ENCODE measurements at places on chromosomes 13 and 19.

DNA sequence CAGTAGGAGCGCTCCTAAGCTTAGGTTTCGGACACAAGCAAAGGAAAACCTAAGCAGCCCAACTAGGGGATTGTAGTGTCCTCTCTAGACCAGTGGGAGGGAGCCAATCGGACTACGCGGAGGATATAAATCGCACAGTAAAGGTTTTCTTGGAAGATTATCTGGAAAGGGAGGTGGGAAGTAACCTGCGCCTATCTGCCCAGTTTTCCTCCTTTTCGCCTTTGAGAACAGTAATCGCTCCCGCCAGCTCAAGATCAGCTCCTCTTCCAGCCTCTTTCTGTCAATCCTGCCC, 456 bp upstream of the RAB4B start:
- no peak for DNase-seq

DNA sequence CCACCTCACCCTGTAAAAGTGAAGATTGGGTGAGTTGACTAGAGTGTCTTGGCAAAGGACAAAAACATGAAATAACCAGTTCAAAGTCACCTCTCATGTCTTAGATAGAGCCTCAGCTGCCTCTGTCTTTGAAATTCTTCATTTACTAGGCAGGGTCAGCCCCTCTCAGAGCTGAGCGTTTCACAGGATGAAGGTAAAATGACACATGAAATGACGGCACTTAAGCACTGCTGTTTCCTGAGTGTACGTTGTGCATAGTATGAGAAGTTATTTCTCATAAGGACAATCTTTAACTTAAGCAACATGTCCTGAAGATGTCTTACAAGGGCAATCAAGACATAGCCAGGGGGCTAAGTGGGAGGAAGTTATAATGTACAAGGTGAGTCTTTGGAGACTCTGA, 32.3 kb upstream of the SLC10A2 start:
- DNase-seq: no peak

GRCh38 chr19:31119951-31120690, 229.1 kb downstream of the TSHZ3 start:
- no peak for DNase-seq

DNA sequence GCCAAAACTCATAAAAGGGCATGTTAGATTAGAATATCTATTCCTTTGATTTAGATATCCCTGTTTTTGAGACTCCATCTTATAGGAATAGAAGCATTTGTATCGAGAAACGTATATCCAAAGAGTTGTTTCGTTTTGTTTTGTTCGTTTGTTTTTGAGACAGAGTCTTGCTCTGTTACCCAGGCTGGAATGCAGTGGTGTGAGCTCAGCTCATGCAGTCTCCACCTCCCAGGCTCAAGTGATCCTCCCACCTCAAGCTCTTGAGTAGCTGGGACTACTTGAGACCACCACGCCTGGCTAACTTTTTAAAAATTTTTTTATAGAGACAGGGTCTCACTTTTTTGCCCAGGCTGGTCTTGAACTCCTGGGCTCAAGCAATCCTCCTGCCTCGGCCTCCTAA, 26.6 kb upstream of the ZMYM5 start:
- no peak for DNase-seq

DNA sequence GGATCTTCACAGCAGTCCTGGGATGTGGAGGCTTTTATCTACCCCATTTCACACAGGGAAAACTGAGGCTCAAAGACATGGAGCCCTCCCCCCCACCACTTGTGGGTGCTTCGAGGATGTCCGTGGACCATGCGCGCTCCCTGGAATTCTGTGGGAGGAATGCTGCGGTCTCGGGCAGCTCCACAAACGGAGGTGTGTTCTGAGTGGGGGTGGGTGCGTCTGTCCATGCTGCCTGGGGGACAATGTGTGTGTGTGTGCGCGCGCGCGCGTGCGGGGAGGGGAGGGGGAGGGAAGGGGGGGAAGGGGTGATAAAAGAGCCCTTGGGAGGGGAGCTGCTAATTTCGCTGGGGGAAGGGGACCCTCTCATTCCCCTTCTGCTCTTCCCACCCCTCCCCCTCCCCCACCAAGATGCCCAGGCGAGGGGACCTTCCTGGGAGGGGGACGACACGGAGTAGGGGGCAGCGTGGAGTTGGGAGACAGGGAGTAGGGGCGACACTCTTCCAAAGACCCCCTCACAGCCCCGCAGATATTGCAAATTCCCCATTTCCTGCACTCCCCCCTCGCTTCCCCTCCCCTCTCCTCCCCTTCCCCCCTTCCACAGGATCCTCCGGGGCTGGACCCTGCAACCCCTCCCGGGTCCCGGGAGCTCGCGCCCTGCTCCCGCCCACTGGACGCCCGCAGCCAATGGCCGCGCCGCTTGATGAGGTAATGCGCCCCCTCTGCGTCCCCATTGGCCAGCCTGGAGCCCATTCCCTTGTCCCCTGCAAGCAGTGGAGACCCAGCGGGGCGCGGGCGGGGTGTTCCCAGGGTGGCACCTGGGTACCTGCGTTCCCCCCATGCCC, 18.9 kb upstream of the ZNRF4 start:
- no peak for DNase-seq

- DNase-seq: no peak
These were observed 2.9 kb upstream of the FTL start for GRCh38 chr19:48962029-48962848.

DNA sequence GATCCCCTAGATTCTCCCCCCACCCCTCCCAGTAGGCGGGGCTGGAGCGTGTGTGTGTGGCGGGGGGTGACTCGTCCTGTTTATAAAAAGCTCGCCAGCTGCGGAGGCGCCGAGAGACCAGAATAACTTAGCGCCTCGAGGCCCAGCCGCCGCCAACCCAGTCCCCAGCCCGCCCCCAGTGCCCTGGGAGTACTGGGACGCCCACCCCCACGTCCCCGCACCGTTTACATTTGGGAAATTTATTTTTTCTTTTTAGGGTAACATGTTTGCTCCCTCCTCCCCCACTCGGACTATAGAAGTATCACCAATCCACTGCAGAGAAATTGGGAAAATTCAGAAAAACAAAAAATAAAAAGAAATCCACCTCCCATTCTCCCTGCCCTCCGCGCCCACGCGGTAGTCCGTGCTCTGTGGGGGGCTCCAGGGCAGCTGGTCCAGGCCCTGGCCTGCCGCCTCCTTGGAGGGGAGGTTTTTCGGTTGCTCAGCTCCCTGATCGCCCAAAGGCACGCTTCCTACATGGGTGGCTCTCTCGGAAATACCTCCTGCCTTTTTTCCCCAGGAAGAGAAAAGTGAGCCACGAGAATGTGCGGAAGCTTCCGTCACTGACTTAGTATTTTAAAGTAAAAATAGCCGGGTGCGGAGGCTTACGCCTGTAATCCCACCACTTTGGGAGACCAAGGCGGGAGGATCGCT, 1.5 kb upstream of the RAB3A start:
- peak; percentile 32 for DNase-seq

DNA sequence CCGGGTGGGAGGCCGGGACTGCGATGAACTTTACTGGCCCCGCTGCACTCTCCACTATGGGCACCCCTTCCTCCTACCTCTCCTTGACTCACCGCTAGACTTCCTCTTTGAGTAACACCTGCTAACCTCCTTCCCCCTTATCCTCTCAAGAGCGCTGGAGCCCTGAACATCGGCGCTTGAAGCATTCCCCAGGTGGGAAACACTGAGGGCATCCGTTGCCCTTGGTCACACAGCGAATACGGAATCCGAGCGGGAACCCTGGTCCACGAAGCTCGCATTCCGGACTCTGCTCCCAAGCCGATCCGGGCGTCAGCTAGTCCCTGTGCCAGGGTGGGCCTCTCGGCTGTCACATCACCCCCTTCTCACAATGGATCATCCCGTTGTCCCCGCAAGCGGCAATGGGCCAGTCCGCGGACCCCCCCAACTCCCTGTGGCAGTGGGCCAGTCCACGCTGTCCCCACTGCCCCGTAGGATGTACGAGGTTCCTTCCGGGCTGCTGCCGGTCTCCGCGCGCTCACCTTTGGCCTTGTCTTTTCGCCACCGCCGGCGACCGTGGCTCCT, 4.2 kb downstream of the LIPE start:
- DNase-seq: peak; percentile 14

- no peak for DNase-seq
These were observed 14.5 kb upstream of the CERS4 start for GRCh38 chr19:8194528-8195267.

Measured in stimulated activated CD8-positive, alpha-beta memory T cell treated with anti-CD3 and anti-CD28 coated beads, Interleukin-4, amount 100 ng/mL, for 1 hour (primary cell).